EH (cell line): ENCODE measurements at places on chromosomes 11 and 22.

GRCh38 chr11:61121917-61122316 lies 19.6 kb downstream of the CD5 start:
- no peak for DNase-seq

DNA sequence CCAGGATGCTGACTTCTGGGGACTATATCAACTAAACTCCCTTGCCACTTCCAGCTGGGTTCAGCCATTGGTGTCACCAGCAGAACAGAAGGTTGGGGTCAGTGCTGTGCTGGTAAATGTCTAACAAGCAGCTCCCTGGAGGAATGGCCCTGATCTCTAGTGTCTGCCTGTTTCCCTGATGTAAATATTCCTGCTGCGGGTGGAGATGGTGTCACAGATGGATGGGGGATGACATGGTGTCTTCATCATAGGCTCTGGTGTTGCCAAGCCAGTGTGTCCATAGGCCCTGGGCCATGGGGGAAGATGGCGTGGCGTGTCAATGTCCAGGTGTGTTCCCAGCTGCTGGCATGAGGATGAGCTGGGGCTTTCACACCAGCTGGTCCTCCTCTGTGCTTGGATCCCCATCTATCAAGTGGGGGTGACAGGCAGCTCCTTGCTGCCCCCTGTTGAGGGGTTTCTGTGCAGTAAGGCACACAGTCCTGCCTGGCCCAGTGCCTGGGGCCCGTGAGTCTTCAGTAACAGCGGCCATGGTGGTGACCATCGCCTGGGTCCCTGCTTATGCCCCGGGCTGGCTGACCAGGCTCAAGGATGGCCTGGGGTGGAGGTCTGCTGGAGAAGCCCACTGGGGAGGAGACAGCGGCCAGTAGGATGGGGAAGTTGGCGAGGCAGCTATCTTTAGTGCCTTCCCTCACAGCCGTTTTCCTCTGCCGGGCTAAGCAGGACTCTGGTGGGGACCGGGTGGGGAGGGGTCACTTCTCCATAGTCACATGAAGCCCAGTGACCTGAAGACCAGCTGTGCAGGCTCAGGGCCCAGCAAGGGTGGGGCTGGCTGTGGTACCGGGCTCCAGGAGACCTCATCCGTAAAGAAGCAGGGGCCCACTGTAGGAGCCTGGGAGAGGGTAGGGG lies 12.7 kb downstream of the RPL3 start:
- DNase-seq = peak; percentile 34

DNA sequence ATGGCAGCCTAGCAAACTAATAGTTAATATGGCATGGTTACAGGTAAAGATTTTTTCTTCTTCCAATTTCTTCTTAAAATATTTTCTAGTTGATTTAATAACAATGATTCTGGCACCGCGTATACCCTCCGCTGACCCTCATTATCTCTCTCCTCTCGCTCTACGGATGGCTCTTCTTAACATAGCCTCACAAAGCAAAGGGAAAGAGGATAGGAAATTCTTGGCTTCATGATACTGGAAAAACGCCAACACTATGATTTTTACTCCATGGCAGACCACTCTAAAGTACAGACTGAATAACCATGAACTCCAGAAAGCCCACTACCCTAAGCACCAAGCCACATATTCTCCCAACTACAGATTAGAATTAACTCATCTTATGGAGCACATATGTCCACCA lies 6.1 kb downstream of the PI4KA start:
- no peak for DNase-seq

- no peak for DNase-seq
Measured at GRCh38 chr11:26700574-26701235, 21.2 kb downstream of the SLC5A12 start.

- DNase-seq = no peak
Measured at GRCh38 chr11:75198278-75198973, 42.1 kb upstream of the TPBGL start.

GRCh38 chr11:77559686-77560401 lies 29.9 kb upstream of the AQP11 start:
- peak; percentile 89 for DNase-seq

DNA sequence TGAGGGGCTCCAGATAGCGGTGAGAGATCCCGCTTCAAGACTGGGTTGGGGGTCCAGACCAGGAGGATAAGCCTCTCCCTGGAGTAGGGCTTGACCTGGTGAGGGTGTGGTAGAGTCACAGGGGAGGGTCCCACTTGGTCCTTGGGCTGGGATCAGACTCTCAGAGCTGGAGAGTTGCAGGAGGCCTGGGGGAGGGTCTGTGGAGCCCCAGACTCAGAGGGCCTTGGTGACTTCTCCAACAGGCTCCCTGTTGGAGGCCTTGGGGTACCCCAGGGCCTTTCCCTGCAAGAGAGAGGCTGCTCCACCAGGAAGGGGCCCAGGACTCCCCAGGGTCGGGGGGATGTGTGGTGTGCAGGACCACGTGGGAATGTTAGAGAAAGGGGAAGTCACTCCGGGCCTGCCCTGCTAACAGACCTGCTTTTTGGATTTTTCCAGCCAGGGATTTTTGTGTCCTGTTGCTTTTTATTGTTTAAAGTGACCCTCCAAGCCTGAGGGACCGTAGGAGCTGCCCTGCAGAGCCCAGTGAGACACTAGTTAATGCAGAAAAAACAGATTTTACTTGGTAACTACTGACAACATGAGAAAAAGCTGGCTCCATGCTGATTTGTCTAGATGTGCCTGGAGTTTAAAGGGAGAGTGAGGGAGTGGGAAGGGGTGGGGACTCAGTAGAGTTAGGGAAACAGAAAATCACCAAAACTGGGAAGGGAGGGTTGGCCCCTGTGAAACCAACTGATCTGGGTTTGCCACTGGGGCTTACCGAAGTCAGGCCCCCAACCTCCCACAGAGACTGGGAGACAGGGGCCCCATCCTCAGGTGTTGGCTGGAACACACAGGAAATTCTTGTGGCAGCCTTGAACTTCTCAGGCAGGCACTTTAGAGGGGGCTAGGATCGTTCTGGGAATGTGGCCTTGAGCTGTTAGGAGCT lies 801 bp upstream of the TXNRD2 start:
- peak; percentile 77 for DNase-seq

- no peak for DNase-seq
Measured at GRCh38 chr11:25597696-25598095, 734.2 kb upstream of the ANO3 start.

- DNase-seq = no peak
Measured at GRCh38 chr11:100816823-100817222, 129.7 kb downstream of the ARHGAP42 start.

DNA sequence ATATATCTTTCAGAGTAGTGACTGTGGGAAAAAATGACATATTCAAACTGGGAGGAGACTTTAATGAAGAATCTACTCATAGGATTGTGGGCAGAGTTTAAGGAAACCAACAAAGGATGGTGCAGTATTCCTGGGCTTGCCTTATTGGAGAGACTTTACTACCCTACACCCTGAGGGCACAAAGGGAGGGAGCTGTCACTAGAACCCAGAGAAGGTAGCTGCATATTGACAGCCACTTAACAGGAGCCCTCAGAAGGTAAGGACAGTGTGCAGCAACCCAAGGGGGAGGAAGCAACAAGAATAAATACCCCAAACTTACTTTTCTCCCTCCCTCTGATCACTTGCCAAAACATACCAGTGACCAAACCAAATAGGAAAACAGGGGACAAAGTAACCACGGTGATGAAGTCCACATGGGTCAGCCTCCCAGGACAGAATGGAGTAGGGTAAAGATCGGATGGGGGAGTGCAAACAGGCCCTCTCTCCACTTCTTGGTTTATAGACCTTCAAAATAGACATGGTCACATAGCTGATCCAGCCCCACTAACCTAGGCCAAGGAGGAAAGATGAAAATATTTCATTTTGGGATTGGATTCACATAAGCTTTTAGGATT lies 121.8 kb upstream of the SESN3 start:
- DNase-seq = no peak

DNA sequence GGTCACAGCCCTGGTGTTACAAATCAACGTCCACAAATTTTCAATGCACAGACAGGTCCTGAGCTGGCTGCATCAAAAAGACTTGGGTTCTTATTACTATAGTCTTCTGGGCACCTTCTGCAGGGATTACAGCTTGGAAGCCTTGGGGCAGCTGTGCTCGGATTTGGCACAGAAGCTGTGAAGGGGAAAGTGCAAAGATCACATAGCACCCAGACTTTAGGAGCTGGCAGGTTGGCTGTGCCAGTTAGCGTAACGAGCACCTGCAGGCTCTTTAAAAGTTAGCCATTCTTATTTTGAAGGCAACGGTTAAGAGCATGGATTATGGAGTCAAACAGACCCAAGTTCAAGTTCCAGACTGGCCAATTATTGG lies 100.4 kb downstream of the ARL14EP start:
- DNase-seq = no peak

DNA sequence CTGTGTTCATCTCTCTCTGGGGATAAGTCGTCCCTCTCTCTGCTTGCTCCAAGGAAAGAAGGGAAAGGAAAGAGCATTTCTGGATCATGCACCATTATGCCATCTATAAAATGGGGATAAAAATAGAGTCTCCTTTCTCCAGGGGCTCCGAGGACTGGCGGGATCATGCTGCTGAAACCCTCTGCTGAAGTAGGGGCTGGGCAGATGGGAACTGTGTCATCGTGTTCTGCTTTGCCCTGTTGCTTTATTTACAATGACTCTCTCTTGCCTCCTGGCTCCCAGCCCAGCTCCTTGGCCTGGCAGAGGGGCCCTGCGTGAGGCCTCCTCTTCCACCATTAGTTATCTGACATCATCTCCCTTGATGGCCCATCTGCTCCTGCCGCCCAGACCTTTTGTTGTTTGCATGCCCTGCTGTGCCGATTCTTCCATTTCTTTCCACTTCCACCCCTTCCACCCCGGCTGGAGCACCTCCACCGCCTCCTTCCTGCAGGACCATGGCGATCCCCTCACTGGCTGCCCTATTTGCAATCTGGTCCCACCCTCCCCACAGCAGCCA lies 200.9 kb downstream of the MYO18B start:
- no peak for DNase-seq

DNA sequence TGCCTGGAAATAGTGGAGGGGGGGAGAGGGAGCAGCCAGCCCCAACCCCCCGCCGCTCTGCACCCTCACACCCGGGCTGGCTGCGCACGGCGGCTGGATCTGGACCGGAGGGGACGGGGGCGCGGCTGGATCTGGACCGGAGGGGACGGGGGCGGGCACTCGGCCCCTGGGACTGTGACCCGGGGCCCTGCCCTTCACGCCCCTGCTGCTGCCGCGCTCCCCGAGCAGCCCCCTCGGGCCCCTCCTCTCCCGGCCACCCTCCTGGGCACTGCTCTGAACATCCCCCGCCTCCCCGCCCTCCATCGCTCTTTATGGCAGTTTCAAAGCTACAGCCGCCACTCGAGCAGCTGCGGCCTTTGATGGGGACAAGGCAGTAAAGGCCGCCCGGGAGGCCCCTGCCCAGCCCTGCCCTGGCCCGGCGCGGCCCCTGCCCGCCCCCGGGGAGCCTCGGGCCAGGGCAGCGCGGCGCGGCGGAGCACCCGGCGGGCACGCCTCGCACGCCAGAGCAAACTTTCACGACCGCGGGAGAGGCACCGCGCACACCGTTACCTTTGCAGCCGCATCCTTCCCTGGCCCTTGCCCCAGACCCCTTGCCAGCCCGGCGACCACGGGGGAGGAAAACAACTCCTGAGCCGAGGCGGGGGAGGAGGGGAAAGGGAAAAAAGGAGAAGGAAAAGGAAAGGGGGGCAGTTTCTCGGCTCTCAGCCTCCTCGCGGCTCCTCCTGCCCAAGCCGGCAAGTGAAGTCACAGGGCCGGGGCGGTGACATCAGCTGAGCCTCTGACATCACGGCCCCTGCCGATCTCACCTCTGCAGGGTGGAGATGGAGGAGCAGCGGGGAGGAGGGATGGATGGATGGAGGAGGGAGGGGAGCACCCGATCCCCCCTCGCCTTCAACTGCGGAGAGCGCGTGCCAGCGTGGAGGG lies 13.1 kb upstream of the TCF20 start:
- no peak for DNase-seq

DNA sequence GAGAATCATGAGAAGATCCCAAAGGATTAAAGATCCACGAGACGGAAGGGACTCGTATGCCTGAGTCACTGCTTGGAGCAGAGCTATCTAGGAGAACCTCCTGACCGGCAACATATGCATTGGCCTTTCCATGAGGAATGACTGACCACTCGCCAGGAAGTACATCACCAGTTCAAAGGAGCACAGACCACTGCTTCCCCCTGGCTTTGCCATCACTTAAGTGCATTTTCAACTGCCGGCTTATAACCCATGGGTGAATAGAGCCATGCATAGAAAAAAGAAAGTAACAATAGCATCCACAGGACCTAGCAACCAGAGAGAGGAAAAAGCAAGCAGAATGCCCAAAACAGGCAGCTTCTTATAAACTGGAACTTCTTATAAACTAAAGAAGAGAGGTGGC lies 98.3 kb upstream of the ZC3H12C start:
- DNase-seq = no peak

- DNase-seq = no peak
Measured at GRCh38 chr11:110828086-110828485, 115.8 kb upstream of the ARHGAP20 start.

DNA sequence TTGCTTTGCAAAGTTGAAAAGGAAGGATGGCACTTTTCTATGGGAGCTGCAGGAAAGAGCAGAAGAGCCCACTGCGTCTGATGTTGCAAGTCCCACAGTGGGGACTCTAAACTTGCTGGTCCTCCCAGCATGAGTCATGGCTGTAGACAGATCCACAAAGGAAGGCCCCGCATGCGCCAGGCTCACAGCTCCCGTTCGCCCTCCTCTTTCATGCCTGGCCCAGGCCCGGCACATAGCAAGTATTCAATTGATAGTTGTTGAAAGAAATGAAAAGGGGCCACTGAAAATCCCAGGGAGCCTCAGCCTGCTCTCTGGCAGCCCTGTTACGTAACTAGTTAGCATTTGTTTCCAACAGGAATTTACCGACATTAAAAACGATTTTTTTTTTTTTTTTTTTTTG lies 18.9 kb downstream of the AP1B1 start:
- peak; percentile 76 for DNase-seq

DNA sequence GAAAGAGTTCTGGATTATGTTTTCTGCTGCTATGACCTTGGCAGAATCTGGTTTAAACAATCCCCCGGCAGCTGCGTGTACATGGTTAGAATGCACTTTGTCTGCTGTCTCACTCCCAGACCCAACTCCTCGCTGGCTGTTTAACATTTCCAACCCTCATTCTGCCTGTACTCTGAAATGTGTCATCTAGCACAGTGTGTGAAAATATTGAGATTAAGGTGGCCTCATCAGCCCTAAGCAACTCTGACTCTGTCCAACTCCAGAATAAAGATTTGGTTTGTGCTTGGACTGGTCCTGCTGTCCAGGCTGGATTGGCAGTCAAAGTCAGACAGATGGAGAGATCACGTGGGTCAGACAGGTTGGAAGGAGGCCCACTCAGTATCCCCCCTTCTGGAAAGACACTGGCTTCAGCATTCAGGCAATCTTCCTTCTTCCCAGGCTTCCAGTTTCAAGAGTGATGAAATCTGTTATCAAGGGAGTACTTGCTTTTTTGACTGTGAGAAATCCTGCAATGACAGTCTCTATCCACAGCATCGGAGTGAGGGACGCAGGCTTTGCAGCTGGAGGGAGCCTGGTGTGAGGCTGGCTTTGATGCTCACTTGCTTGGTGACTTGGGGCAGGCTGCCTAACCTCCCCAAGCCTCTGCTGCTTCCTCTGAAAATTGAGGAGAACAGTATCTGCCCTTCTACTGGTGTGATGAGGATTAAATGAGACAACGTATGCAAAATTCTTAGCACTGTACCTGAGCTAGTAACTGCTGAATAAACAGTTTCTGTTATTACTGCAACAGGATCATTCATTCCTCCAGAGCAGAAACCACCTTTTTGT lies 29.8 kb downstream of the ABTB2 start:
- no peak for DNase-seq

GRCh38 chr11:19519912-19520641 lies 192.6 kb upstream of the NAV2 start:
- peak; percentile 31 for DNase-seq
